CD4-positive, alpha-beta T cell treated with Interleukin-6 for 4 hours (primary cell): ENCODE measurements at places on chromosomes 2 and 18.
A peak's percentile ranks its signal among the peaks of the same experiment; 100 is the strongest.

DNA sequence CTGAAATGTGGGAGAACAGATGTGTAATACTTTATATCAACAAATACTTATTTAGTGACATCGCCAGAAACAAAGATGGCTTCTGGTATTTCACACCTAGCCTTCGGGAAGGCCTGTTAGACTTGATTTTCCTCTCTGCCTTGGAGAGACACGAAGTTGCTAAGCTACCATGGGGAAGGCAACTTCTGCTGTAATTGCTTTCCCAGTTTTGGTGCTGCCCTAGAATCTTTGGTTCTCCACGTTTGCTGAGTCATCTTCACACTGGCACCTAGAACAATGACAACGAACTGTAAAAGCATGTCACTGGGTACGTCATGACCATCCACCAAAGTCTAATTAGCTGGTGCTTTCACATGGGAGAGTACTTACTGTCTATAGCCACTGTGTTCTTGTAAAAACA is 58.7 kb upstream of the ACTR3 start:
- DNase-seq, result no peak

- DNase-seq, result no peak
Measured at GRCh38 chr2:8794923-8795825, 42.2 kb downstream of the KIDINS220 start.

GRCh38 chr2:8421658-8422449 is 260.0 kb upstream of the ID2 start:
- DNase-seq, result no peak

DNA sequence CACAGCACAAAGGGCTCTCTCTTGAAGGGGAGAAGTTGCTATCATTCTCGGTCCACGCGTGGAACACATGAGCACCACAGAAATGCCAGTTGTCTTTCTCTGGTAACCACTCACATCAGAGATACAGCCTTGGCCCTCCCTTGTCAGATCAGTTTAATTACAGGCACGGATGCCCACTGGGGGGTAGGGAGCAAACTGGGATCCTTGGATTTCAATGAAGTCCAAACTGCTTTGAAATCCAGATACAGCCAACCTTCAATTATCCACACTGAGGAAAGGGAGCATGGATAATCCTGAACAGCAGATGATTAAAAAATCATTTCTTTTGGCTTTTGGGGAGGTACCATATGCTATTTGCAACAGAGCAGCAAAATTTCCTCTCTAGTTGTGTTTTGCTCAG is 63.7 kb upstream of the DAPL1 start:
- DNase-seq, result no peak

DNA sequence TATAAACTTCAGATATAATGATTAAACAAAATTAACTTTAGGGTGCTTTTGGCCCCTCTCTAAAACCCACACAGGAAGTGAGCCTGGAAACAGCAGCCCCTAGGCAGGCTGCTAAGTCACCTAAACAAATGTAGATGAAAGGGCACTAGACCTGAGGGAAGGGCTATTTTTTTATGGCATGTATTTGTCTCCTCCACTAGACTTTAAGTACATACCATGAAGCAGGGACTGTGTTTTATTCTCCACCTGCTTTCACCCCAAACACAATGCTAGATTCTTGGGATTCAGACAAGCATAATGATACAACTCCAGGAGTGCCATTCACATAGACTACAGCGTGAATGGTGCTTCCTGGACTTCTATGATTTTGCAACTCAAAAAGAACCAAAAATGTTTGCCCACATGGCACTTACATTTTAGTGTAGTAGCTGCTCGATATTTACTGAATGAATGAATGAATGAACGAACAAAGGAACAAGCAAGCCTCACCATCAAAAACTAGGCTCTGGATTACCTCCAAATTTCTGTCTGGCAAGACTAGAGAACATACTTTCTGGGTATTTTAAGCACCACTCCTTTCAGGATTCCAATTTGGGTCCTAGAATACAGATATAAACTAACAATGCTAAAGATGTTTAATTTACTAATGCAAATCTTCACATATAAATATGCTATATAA is 10.1 kb downstream of the ATAD2B start:
- peak; percentile 27 for DNase-seq

DNA sequence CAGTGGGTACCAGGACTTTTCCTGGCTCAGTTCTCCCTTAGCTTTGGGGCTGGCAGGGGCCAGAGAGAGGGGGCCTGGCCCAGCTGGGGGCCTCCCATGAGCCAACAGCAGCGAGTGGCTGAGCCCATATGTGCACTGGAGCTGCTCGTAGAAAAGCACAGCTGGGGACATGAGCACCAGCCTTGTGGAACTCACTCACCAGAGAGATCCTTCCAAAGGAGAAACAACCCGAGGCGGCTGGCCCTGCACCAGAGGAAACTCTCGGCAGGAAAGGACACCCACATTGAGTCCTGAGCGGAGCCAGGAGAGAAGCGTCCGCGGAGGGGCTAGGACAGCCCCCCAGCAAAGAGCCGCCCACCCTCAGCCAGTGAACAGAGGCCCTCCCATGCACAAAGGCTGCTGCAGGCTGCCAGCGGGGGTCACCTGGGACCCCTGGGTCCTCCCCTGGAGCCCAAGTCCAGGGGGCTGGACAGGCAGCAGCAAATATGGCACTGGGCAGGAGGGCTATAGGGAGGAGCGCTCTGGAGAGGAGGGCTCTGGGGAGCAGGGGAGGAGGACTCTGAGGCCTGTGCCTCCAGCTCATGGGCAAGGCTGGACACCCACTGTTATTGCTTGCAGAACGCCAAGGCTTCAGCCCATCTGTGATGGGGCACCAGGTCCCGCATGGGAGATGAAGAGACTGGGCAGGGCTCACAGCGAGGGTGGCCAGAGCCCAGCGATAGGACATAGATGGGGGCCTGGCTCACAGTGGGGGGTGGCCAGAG is 42.1 kb upstream of the SNED1 start:
- DNase-seq, result no peak

DNA sequence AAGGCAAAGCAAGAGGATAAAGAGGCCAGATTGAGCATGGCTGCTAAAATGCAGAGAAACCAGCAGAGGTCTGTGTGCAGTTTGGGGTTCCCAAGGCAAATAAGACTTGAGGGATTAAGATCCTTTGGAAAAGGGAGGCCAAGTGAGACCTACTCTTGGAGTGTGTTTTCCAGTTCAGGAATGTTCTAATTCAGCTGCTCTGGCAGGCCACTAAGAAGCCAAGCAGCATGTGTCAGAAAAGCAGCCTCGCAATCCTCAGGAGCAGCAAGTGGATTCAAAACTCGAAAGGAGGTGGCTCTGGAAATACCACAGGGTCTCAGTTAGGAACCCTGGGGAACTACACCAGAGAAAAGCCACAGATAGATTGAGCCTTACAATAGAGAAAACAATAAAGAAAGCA is 569.2 kb downstream of the METTL4 start:
- no peak for DNase-seq
